ENCODE measurements at places on chromosomes 1 and 21. TPM values are rescaled to one million over a fixed set of nuclear protein-coding genes. Genes with fewer than 3 reads are reported as not detected.

Gene CYP4A22
- not detected for polyA plus RNA-seq

Gene PALMD
- polyA plus RNA-seq, result 3.4 TPM

Gene C1orf21
- polyA plus RNA-seq, result 32.7 TPM

Gene A3GALT2
- polyA plus RNA-seq, result not detected

Gene FOXD2
- 0.49 TPM for polyA plus RNA-seq

Gene ZNF326
- polyA plus RNA-seq, result 14.9 TPM

Gene RHOU
- 18.4 TPM for polyA plus RNA-seq

Gene RFX5
- 33.7 TPM for polyA plus RNA-seq

Gene SYT14
- 2.6 TPM for polyA plus RNA-seq

Gene GUCA2A
- polyA plus RNA-seq, result not detected

Gene ADAM30
- not detected for polyA plus RNA-seq

Gene TNFSF18
- 0.15 TPM for polyA plus RNA-seq

Data from brain (organoid and tissue), 16 donors.